ENCODE measurements at places on chromosomes 11 and 22. TPM values are rescaled to one million over a fixed set of nuclear protein-coding genes. Genes with fewer than 3 reads are reported as not detected.

Gene DEFB131B
- not detected for polyA plus RNA-seq

Gene RFPL1
- not detected for polyA plus RNA-seq

Gene FOSL1
- not detected for polyA plus RNA-seq

Gene USP47
- polyA plus RNA-seq = 32.3 TPM

Gene MIAT
- not detected for polyA plus RNA-seq

Gene ZP1
- polyA plus RNA-seq = not detected

All from naive B cell (primary cell).